Activated CD4-positive, alpha-beta memory T cell treated with anti-CD3 and anti-CD28 coated beads for 36 hours (primary cell): ENCODE measurements at places on chromosomes 6 and 20.

GRCh38 chr6:40816601-40817000 is 222.4 kb downstream of the UNC5CL start:
- DNase-seq = no peak

- DNase-seq = peak; percentile 30
Observed at GRCh38 chr6:158854214-158855101, 35.3 kb upstream of the EZR start.

DNA sequence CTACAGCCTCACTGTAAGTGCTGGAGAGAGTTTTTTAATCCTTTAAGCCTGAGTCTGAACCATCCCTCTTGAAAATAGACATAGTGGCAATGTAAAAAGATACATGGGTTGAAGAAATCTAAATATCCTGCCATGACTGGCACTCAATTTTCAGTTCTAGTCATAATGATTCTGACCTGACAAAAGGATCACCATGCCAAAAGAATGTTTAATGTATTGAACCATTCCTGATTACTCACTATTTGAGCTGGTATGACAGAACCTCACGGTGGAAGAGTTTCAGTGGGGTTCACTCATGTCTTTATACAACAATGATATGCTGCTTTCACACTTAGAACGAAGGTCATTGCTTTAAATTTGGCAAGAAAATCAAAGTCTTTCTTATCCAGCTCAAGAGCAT is 93.4 kb downstream of the HIVEP2 start:
- no peak for DNase-seq

- DNase-seq = no peak
Observed at GRCh38 chr20:44031781-44032582, 117.3 kb downstream of the TOX2 start.

DNA sequence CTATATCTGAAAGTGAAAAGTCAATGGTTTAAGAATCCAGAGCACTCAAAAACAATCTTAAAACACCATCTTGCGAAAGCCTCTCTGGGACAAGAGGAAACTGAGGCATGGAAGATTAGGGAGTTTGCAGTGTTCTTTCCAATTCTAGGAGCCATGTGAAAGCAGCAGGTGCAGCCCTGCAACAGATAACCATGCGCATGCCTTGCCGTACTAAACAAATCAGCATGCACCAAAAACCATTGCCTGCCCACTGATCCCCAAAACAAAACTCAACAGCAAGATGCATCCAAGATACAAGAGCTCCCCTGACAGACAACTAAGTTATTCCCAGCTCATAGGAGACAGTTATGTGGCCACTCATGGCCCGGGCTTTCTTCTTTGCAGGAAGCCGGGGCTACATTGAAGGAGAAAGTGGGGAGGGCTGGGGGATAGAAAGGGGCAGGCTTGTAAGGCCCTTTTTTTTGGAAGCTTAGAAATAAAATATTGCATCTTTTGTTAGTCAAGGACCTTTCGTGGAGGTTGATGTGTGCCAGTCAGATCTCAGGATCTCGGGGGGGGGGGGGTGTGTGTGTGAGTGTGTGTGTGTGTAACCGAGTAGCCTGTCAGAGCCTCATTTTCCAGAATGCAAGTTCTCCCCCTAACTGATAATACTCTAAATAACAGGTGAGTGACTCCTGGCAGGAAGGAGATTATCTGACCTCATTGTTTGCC is 178.4 kb downstream of the MBOAT1 start:
- no peak for DNase-seq

GRCh38 chr6:72650081-72650745 is 28.3 kb downstream of the KCNQ5 start:
- no peak for DNase-seq

- no peak for DNase-seq
Observed at GRCh38 chr6:108228416-108228815, 32.4 kb downstream of the SNX3 start.

GRCh38 chr20:37405351-37405897 is 59.5 kb downstream of the SRC start:
- no peak for DNase-seq

DNA sequence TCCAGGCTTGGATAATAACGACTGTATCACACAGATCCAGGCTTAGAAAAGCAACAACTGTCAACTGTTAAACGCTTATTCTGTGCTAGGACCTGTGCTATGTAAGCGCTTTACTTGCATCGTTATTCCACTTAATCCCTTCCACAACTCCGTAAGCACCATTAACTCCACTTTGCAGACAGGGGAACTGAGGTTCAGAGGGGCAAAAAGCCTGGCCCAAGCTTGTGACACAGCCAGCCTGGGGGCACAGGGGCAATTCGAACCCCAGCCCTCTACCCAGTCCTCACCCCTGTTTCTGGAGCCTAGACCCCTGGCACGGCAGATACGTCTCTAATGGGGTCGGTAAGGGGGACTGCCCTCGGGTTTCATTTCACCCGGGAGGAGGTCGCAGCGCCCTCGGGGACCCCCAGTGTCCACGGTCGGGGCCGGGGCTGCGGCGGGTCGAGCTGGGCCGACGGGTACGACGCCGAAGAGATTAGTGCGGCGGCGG is 411 bp downstream of the DSN1 start:
- no peak for DNase-seq

- DNase-seq = no peak
Observed at GRCh38 chr6:412146-412886, 20.8 kb downstream of the IRF4 start.

DNA sequence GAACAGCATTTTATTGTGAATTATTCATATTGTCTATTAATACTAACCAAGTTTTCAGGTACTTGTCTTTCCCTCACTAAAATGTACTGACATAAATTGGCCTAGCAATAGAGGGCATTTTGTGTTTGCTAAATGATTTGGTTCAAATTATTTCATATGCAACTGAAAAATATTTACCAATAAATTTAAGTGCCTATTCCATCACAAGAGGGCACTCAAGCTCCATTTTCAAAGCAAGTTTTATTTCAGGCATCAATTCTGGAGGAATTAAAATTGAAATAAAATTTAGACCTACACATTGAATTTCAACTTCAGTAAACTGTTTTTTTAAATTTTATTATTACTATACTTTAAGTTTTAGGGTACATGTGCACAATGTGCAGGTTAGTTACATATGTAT is 114.3 kb upstream of the SYNCRIP start:
- no peak for DNase-seq

- DNase-seq = no peak
Observed at GRCh38 chr6:149293244-149293643, 24.3 kb upstream of the TAB2 start.
